D341Med (cell line): ENCODE measurements at places on chromosomes 12 and 14.
A peak's percentile ranks its signal among the peaks of the same experiment; 100 is the strongest.

GRCh38 chr12:14901228-14901562, 15.5 kb upstream of the MGP start:
- DNase-seq = peak; percentile 36

- no peak for DNase-seq
These were observed 6.7 kb upstream of the MLEC start for GRCh38 chr12:120680165-120680738.

GRCh38 chr12:5014269-5014668, 29.4 kb upstream of the KCNA5 start:
- no peak for DNase-seq

- DNase-seq = no peak
These were observed 196.5 kb downstream of the NOVA1 start for GRCh38 chr14:26401179-26401968.

DNA sequence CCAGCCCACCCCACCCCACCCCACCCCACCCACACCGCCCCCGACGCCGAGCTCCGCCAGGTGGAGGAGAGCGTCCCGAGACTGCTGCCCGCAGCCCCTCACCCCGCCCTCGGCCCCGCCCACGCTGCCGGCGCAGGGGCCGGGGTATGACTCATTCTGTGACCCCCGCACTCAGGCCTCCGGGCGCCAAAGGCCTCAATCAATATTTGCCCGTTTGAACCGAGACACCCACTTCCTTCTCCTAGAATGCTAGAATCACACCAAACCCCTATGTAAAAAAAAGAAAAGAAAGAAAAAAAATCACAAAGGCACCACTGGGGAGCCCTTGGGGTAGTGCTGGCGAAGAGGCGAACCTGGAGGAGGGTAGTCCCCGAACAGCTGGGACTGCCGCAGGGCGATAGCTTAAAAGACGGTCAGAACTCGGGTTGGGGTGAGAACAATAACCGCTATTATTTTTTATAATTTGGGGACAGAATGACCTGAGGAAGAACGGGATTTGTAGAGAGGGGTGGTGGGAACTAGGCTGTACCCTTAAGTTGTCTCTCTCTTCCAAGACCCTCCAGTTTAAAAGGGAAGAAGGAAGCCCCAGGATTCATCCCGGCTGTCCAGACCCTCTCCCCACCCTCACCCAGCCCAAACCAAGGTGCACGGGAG, 894 bp downstream of the KRT8 start:
- DNase-seq = no peak

DNA sequence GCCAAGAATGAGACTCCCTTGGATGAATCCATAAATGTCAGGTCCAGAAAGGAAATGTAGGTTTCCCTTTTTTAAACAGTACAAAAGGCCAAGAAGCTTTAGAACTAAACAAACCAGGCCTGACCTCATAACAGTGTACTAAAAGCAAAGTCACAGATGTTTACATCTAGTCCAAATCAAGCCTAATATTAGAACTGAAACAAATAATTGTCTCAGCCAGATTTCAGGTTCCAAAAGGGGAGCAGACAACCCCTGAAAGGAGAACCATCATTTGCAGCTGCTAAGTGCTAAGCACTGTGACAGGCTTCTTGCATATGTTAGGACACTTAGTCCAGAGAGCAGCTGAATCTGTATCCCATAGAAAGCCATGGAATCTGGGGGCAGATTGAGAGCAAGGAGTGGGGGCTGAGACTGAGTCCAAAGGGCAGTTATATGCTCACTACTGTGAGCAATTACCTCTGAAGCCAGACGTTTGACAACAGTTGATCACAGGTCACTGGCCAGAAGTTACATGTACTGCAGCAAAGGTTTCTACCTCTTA, 90.1 kb downstream of the STXBP6 start:
- DNase-seq = no peak

DNA sequence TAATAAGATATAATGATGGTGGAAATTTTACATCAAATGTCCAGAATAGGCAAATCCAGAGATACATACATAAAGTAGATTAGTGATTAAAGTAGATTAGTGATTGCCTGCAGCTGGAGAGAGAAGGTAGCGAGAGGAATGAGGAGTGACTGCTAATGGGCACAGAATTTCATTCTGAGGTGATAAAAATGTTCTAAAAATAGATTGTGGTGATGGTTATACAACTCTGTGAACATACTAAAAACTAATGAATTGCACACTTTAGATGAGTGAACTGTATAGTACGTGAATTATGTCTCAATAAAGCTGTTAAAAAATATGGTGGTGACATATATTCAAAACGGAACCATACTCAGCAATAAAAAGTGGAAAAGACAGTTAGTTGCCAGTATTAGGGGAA, 41.7 kb downstream of the PPP2R5E start:
- no peak for DNase-seq
